Cerebellum (tissue), 4 donors: ENCODE measurements at places on chromosomes 1 and 21. TPM values are rescaled to one million over a fixed set of nuclear protein-coding genes. Genes with fewer than 3 reads are reported as not detected.

The KLHDC7A gene
- total RNA-seq: not detected

The CCDC27 gene
- not detected for total RNA-seq

The VWA5B1 gene
- 2.2 TPM for total RNA-seq

The CLCNKB gene
- 0.45 TPM for total RNA-seq

- DNase-seq: no peak
Measured at GRCh38 chr1:43423672-43424550, 29.8 kb downstream of the HYI start.

DNA sequence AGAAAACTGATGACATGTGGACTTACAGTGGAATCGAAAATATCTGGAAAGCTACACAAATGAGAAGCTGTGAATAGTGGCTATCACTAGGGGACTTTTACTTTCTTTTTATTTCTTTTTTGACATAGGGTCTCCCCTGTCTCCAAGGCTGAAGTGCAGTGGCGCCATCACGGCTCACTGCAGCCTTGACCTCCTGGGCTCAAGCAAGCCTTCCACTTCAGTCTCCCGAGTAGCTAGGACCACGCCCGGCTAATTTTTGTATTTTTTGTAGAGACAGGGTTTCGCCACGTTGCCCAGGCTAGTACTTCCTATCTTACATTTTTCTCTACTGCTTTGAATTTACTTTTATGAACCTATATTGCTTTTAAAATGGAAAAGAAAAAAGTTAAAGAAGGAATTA is 10.5 kb downstream of the TMEM35B start:
- no peak for DNase-seq

DNA sequence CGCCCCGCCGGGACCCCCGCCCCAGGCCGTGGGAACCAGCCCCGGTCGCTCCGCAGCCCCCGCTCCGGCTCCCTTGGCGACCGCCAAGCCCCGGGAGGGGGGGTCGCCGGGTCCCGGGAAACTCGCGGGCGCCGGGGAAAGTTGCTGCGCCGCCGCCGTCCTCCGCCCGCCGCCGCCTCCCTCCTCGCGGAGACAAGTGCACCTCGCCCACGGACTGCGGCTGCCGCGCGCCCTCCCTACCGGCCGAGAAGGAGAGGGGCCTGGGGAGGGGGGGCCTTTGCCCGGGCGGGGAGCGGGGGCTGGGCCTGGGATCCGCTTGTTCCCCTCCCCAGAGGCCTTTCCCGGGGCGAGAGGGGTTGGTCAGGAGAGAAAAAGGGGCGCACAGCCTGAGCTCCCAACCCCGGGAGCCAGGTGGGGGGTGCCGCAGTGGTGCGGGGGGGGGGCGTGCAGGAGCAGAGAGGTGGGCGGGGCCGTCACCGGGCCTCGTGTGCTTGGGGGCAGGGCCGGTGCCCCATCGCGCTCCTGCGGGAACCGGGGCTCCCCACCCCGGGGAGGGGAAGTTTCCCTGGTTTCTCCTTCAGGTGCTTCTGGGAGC is 592 bp downstream of the AGRN start:
- no peak for DNase-seq

DNA sequence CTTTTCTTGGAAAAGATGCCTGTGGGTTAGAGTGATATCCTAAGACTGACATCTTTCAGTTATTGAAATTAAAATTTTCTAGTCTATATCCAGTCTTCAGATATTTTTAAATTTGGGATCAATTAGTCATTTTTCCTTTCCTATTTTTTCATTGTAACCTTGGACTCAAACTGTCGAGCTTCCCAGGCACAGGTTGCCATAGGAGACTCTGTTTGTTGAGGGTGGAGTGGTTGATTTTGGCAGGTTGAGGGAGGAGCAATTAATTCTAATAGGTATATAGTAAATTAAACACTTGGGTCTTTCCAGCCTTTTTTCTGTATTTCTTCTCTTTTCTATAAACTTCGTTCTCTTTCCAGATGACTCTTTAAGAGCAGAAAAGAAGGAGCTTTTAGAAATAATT is 326.8 kb downstream of the ASTN1 start:
- DNase-seq: no peak

DNA sequence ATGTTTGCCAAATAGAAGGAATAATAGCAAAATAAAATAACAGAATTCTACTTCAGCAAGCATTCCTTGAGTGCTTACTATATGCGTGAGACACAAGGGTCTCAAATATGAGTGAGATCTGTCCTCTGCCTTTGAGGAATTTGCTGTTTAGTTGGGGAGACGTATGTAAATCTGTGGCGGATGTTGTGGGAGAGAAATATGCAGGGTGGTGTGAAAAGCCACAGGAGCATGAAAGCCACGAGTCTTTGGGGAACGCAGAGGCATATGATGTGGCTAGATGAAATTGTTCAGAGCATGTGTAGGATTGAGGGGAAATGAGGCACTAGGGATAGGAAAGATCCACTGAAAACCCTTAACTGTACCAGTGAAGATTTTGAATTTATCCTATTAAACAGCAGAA is 244.4 kb downstream of the PBX1 start:
- no peak for DNase-seq

GRCh38 chr1:100626397-100626796 is 88.5 kb downstream of the GPR88 start:
- no peak for DNase-seq

DNA sequence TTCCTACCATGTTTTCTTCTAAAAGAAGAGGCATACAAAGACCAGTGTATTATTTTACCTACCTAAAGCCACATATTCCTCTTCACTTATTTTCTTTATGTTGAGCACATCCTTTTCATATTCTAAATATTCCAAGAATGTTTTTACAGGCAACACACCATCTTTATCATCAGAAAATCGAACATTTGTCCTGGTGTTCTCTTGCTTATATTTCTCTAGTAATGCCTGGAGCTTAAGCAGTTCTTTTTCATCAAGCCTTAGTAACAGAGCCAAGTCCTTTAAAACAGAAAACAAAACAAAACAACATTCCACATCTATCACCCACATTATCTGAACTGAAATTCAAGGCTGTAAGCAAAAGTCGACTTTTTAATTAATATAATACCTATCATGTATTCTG is 88.7 kb downstream of the IARS2 start:
- no peak for DNase-seq

DNA sequence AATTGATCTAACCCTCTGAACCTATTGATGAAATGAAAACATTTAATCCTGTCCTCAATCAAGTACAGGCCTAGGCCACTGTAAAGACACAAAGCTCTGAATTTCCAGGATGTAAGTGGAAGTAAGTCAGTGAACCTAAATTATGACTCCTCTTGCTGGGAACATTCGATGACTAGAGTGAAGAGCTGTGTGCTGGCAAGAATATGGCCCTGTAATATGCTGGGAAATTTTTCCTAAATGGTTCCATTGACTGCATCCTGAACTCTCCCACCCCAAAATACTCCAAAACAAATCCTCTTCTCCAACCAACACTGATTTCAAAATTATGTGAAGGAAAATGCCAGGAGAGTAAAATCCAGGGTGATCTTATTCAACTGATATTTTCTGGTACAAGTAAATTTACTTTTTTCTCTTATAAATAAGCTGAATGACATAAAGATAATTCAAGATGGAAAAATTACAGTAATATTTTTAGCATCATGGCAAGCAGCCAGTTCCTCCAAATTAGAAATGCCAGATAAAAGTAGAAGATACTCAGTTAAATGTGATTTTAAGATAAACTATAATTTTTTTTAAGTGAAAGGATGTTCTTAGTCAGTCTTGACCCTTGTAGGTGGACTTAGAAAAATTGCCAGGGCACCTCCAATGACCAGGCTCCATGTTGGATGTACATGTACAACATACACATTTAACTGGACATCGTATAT is 269.4 kb downstream of the PTGER3 start:
- no peak for DNase-seq

GRCh38 chr1:43867976-43868740 is 65.4 kb upstream of the ARTN start:
- DNase-seq: no peak

DNA sequence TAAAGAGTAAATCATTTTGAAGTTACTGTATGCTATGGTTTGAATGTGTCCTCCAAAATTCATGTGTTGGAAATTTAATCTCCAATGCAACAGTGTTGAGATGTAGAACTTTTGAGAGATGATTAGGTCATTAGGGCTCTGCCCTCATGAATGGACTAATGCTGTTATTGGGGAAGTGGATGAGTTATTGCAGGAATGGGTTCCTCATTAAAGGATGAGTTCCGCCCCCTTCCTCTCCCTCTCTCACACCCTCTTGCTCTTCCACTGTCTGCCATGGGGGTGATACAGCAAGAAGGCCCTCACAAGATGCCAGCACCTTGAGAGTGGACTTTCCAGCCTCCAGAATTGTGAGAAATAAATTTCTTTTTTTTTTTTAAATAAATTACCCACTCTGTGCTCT is 97.6 kb downstream of the ATP1A1 start:
- DNase-seq: no peak

- DNase-seq: no peak
Measured at GRCh38 chr1:15355968-15356625, 53.6 kb upstream of the EFHD2 start.
